Esophagus squamous epithelium (tissue), 5 donors: ENCODE measurements at places on chromosomes 7 and 10.

- no peak for DNase-seq
Observed at GRCh38 chr7:154566877-154567276, 436.0 kb downstream of the PAXIP1 start.

DNA sequence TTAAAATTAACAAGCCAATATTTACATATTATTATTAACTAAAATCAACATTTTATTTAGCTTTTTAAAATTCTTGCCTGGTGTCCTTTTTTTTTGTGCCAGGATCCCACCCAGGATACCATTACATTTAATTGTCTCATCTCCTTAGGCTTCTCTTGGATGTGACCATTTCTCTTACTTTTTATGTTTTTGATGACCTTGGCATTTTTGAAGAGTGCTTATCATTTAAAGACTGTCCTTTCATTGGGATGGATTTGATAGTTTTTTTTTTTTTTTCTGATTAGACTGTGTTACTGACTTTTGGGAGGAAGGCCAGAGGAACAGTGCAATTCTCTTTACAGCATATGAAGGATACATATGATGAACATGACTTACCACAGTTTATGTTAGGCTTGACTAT, 181.4 kb upstream of the SMIM30 start:
- DNase-seq = no peak

- DNase-seq = no peak
Observed at GRCh38 chr10:15225511-15225910, 57.0 kb upstream of the NMT2 start.

DNA sequence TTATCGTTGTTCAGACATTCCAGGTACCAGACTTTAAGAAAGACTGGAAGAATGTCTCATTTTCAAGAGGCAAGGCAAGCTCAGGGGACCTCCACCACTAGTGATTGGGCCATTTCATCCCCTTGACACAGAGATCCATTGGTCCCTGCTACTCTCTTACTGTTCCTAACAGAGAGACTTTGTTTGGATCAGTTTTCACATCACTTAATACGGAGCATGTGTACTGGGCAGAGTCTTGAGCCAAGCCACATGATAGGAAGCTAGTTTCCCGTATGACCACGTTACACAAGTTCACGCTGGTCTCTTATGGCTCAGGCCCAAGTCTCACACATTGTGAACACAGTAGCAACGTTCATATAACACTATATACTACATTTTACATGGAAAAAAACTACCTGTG, 269.9 kb downstream of the BAMBI start:
- no peak for DNase-seq

GRCh38 chr10:19411119-19411518, 362.5 kb downstream of the MALRD1 start:
- no peak for DNase-seq

GRCh38 chr7:22640269-22640668, 86.7 kb upstream of the IL6 start:
- no peak for DNase-seq

GRCh38 chr10:89503151-89503550, 32.2 kb downstream of the SLC16A12 start:
- no peak for DNase-seq

- DNase-seq = no peak
Observed at GRCh38 chr10:5976512-5977470, 552 bp downstream of the IL15RA start.

- DNase-seq = no peak
Observed at GRCh38 chr10:14815681-14816080, 22.2 kb downstream of the CDNF start.

DNA sequence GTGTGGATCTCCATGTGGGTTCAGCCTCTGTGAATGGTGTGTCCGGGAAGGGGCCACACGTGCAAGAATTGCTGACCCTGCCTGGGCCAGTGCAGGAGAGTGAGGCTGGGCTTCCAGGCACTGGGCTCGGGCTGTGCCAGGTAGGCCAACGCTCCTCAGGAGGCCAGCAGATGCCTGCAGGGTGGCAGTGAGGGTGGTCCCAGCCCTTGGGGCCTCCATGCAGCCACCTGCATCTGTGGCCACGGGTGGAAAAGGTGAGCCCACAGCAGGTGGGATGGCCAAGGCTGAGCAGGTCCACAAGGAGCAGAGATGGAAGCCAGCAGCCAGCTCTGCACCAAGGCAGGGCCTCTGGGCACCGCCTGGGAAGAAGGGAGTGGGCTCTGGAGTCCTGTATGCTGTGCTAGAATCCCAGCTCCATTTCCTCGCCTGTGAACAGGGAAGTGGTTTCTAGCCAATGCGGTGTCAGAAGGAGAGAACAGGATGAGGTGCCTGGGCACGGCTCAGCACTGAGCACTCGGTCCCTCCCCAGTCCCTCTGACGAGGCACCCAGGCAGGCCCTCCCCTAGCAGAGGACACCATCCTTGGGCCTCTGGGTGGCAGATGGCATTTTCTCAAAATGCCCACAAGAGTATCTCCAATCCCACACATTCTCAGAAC, 31.1 kb upstream of the RET start:
- DNase-seq = no peak

GRCh38 chr10:18713077-18713476, 53.8 kb downstream of the ARL5B start:
- DNase-seq = no peak

GRCh38 chr7:149171892-149172533, 23.3 kb upstream of the ZNF282 start:
- DNase-seq = no peak

DNA sequence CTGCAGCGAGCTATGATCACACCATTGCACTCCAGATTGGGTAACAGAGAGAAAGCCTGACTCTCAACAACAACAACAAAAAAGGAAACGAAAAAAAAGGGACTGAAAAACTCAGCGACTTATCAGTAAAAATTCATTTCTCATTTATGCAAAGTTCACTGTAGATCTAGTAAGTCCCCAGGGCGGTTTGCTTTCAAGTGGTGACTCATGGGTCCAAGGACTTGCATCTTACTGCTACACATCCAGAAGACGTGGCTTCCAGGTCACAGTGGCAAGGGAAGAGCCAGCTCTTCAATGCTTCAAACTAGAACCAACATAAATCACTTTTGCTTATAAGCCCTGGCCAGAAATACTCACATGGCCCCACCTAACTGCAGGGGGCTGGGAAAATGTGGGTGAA, 178.3 kb upstream of the AUTS2 start:
- no peak for DNase-seq

GRCh38 chr7:98651760-98652159, 34.7 kb downstream of the NPTX2 start:
- DNase-seq = no peak

GRCh38 chr7:123966936-123967335, 41.9 kb downstream of the SPAM1 start:
- no peak for DNase-seq

DNA sequence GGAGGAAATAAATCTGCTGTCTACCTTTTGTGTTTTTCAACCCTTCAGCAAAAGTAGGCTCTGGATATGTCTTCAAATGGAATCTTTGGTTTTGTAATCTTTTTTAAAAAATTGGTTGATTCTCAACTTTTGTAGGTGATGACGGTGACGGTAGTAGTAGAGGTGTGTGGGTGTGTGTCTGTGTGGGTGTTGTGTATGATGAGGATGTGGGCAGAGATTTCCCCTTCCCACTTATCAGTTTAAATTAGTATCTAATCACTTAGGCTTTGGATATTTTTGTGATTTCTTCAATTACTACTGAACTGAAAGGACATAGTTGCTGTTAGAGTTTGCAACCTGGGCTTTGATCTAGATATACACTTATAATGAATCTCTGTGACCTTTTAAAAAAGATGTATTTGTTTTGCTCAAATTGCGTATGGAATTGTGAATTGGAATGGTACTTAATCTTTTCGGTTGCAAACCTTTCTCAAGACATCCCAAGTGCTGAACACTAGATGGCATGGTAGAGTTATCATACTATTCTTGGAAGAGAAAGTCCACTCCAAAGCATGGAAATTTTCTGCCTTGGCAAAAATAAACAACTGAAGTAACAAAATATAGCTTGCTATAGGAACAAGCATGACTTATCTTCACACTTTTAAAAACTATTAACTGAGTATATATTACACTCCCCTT, 51.9 kb upstream of the A1CF start:
- no peak for DNase-seq

DNA sequence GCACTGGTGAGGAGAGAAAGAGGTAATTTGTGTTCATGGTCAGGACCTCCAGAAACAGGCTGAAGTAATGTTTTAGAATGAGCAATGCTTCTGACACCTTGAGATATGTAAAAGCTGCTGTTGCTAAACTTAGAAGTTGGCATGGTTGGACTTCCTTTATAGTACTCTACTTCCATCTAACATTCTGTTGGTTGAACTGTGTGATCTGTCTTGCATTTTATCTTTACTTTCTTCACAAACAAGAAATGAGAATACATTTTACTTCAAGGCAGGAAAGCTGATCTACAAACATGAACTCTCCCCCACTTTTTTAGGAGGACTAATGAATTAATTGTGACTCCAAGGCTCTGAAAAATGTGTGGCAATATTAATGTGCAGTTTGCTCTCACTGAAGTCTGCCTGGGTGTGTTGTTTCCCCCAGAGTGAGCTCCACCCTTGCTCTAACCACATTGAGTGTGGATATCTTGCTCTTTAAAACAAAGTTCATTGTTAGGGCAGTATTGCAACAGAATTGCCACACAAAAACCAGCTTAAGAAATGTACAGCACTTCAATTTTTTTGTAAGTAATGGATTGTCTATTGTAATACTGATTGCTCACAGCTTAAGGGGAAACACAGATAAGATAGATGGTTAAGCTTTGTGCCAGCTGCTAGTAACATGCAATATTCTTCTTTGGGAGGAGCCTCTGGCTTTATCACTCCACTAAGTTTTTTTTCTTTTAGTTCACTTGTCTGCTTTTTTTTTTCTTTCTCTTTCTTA, 69.0 kb downstream of the ADD3 start:
- DNase-seq = peak; percentile 20

- no peak for DNase-seq
Observed at GRCh38 chr10:23001901-23002516, 74.2 kb downstream of the ARMC3 start.

DNA sequence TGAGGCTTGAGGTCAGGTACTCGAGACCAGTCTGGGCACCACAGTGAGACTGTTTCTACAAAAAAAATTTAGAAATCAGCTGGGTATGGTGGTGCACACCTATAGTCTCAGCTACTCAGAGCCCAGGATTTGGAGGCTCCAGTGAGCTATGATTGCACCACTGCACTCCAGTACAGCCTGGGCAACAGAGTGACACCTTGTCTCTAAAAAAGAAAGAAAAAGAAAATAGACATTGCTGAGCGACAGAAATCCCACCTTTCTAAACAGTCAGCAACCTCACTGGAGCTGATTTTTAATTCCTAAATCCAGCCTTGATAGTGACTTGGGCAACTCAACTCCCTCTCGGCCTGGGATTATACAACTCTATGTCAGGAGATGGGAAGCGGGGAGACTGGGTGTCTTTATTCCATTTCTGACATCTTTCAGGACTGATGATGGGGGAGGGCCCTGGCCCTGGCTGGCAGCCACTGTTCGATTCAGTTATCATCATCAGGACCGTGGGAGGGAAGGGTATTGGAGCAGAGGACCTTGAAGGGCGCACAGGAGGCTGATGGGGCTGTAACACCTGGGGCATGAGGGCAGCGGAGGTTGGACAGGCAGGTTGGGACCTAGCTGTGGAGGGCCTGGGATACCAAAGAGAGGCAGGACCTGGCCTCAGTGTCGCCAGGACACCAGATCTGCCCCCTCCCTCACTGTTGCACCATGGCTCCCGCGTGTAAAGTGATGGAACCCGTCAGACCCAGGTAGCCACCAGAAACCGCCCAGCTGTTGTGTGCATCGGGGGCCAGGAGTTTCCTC, 14.7 kb downstream of the HSPB1 start:
- DNase-seq = no peak

- DNase-seq = no peak
Observed at GRCh38 chr7:121473645-121474300, 77.7 kb upstream of the FAM3C start.

DNA sequence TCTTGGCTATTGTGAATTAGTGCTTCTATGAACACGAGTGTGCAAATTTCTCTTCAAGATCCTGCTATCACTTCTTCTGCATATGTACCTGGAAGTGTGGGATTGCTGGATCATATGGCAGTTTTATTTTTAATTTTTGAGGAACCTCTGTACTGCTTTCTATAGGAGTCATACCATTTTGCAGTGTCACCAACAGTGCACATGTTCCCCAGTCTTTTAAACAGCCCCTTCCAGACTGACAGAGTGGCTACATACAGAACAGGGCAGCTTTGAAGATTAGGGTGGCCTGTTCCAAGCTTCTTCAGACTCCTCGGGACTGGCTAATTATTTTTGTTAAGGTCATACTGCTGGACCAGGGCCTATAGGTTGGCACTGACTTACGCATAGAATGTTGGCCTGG, 82.9 kb downstream of the AUTS2 start:
- no peak for DNase-seq

- no peak for DNase-seq
Observed at GRCh38 chr10:4981722-4982471, 18.7 kb downstream of the AKR1C1 start.

- no peak for DNase-seq
Observed at GRCh38 chr10:11036424-11037011, 18.8 kb downstream of the CELF2 start.

DNA sequence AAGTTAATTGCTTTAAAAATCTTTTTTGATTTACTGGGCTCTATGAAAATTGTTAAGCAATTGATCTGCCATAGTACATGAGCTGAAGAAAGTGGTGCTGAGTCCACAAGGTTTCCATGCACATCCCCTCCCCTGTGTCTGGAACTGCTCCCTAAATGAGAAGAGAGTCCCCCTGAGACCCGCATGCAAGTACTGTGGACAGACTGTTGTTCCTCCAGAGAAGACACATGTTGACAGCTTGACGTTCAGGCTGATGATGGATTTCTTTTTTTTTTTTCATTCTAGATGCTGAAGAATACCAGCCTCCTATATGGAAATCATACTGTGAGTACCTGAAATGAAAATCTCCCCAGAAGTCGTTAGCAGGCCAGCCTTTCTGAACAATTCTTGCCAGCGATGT, 159.8 kb downstream of the CHN2 start:
- DNase-seq = no peak

DNA sequence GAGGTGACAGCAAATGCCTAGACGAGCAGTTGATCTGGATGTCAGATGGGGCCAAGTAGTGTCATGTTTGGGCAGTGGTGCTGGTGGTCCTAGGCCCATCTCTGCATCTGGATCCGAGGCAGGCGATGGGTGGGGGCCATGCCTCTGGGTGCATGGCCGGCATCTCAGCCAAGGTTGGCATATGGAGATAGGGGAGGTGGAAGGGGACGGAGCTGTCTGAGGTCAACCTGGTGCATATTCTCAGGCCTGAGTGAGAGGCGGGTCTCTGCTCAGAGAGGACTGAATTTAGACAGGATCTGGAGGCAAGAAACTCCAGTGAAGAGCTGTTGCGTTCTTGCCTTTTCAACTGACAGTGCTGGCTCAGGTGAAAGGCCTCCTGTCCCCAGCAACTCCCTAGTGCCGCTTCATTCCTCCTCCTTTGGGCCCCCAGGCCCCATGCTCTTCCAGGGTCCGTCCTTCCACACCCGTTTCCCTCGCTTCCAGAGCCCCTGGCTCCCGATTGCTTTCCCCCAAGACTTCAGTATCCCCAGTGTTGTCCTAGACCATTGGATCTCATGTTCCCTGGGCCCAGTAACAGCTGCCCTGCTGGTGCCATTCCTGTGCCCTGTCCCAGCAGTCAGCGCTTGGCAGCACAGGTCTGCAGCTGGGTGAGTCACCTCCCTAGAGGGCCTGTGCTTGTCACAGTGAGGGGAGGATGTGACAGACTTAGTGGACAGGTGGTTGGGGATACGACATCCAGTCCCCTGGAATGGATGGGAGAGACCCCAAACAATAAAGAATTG, 32.6 kb downstream of the GBX1 start:
- DNase-seq = no peak

GRCh38 chr10:25451401-25451800, 276.6 kb downstream of the GPR158 start:
- DNase-seq = no peak

GRCh38 chr10:115278294-115278693, 185.1 kb downstream of the ATRNL1 start:
- no peak for DNase-seq
